CD4-positive, CD25-positive, alpha-beta regulatory T cell (primary cell): ENCODE measurements at places on chromosomes 1 and 21.

- no peak for DNase-seq
Measured at GRCh38 chr1:182622901-182623528, 18.8 kb upstream of the RGS16 start.

- no peak for DNase-seq
Measured at GRCh38 chr1:110309139-110309538, 30.0 kb upstream of the RBM15 start.

GRCh38 chr1:178806665-178807300 is 64.1 kb downstream of the ANGPTL1 start:
- no peak for DNase-seq

DNA sequence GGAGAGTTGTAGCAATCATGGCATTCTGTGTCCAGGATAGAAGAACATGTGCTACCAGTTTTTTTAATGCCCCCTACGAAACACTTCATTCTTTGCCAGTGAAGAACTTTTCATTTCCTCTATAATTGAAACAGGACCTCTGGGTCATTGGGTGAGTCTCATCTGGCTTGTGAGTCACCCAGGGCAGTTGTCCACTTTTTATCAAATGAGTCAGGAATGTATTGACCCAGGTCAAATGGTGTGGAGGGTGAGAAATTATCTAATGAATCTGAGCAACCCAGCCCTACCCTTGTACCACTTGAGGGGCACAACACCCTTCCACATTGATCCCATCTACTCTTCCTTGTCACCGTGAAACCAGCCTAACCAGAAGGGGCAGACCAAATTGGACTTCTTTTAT is 417.3 kb upstream of the PROX1 start:
- no peak for DNase-seq

- no peak for DNase-seq
Measured at GRCh38 chr21:44295163-44295573, 4.7 kb upstream of the PFKL start.

GRCh38 chr1:38152351-38153065 is 105.9 kb upstream of the POU3F1 start:
- DNase-seq = no peak

DNA sequence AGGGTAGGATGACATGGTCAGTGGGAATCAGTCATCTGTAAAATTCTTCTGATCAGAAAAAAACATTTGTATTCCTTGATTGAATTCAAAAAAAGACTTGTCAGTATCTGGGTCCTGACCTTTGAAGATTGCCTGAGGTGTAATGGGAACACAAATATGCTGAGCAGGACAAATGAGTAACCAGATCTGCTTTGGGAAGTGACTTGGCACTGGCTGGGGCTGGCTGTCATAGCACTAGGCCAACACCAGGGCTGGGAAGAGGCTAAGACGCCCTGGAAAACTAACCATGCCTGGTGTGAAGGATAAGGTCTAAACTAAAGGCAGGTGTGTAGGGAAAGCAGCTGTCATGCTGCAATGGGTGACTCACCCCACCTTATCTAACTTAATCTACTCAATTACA is 452.9 kb upstream of the BEND5 start:
- DNase-seq = no peak

GRCh38 chr1:67855444-67855843 is 22.2 kb upstream of the GNG12 start:
- no peak for DNase-seq

DNA sequence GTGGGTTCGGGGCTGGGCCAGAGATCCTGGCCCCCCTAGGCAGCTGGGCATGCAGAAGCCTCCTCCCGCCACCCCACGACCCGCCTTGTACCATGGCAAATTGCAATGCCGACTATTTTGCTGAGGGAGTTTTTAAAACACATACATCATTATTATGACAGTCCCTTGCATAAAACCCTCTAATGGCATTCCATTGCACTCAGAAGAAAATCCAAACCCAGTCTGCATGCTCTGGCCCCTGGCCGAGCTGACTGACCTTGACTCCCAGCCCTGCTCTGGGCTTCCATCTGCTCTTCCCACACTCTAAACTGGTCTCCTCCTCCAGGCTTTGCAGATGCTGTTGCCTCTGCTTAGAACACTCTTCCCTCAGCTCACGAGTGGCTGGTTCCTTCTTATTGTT is 28.0 kb downstream of the PADI2 start:
- DNase-seq = no peak

DNA sequence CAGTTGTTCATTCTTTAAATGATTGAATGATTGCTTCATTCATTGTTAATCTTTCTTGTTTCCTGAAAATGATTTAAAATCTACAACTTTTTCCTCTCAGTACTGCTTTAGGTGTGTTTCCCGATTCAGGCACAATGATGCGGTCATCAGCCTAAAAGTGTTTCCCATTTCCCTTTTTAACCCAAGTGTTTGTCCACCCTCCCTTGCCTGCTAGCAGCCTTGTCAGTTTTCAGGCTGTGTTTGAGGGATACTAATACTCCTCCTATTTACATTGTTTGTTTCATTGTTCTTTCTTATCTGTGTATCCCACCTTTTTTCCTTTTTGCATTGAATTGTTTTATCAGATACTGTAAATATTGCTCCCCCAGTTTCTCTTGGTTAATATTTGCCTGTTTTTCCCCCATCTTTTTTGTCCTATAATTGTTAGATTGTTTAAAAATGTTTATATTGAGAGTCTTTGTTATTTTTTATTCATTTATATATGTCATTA is 131.1 kb downstream of the KIAA0319L start:
- no peak for DNase-seq

DNA sequence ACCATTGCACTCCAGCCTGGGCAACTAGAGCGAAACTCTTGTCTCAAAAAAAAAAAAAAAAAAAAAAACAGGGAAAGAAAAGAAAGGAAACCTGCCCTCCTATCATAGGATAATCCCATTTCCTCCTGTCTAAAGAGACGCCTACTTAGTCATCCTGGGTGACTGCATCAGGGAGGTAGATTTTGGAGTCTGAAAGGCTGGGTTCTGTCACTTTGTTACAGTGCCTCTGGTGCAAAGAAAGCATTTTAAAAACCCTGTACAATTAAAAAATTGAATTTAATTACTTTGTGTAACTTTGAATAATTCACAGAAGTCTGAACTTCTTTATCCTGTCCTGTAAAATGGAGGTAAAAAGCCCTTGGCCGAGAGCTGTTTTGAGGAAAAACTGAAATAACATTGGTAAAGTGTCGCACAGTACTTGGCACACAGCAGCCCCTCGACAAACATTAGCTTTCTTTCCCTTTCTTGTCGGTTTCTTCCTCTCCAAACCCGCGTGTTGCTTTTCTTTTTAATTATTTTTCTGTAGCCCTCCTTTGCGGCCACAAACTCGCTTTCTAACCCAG is 657 bp upstream of the HDAC1 start:
- DNase-seq = no peak

DNA sequence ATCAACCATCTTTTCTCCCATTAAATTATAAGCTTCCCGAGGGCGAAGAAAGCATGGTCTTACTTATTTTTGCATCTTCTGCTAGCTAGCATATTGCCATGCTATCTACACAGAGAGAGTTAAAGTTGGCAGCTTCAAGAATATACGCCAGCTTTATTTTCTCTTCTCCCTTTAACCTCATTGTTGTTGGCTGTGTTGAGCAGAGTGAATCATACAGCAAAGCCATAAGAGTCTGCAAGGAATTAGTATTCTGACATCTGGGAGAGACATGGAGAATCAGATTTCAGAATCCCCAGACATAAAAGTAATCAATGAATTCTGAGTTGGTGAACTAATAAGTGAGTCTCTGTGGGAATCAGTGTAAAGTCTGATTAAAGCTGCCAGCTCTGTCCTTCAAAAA is 649.6 kb upstream of the PTBP2 start:
- DNase-seq = no peak

DNA sequence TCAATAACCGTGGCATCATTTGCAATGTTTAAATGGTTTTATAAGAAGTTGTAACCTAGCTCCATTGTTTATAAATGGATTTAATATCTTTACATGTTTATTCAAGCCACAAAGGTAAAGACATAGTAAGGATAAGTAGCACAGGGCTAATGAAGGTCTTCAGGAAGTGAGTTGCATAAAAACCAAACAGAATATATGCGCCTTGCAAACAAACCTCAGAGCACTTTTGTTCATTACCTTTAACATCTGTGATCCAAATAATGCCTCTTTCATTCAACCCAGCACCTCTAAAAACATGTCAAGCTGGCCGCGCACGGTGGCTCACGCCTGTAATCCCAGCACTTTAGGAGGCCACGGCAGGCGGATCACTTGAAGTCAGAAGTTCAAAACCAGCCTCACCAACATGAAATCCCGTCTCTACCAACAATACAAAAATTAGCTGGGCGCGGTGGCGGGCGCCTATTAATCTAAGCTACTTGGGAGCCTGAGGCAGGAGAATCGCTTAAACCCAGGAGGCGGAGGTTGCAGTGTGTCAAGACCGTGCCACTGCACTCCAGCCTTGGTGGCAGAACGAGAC is 25.3 kb downstream of the BRINP3 start:
- DNase-seq = no peak
